ENCODE measurements at places on chromosomes 4 and X.
A peak's percentile ranks its signal among the peaks of the same experiment; 100 is the strongest.

GRCh38 chrX:34634349-34634748, 22.7 kb downstream of the TMEM47 start:
- no peak for DNase-seq

GRCh38 chr4:74058048-74058651, 19.7 kb upstream of the CXCL3 start:
- no peak for DNase-seq

DNA sequence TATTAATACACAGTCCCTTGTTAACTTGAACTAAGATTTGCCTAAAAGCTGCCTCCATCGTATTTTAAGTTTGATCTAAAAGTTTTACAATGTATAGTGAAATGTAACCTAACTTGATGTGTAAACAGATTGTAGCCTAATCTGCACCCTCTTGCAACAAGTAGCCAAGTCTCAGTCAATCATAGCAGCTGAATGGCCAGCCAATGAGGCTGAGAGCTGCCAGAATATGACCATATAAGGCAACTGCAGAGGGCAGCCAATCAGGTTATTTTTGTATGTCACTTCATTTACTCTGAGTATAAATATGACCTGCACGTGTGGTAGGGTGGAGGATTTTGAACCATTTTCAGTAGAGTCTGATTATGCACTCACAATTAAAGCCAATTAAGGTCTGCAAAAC, 51.2 kb upstream of the SPANXN3 start:
- DNase-seq, result no peak

DNA sequence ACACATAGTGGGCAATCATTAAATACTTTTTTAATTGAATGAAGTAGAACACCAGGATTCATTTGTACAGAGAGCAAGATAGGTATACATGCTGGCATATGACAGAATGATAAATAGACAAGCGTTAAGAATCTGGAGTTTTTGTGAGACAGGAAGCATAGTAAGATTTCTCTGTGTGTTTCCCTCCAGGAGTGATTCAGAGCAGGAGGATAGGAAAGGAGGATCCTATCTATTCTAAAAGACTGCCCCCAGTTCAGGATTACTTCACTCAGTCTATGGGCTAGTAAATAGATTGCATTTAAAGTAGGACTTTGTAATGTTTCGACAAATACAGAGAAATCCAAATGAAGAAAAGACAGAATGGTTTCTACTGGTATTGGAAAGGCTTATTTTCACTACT, 423.7 kb downstream of the PDGFC start:
- no peak for DNase-seq

DNA sequence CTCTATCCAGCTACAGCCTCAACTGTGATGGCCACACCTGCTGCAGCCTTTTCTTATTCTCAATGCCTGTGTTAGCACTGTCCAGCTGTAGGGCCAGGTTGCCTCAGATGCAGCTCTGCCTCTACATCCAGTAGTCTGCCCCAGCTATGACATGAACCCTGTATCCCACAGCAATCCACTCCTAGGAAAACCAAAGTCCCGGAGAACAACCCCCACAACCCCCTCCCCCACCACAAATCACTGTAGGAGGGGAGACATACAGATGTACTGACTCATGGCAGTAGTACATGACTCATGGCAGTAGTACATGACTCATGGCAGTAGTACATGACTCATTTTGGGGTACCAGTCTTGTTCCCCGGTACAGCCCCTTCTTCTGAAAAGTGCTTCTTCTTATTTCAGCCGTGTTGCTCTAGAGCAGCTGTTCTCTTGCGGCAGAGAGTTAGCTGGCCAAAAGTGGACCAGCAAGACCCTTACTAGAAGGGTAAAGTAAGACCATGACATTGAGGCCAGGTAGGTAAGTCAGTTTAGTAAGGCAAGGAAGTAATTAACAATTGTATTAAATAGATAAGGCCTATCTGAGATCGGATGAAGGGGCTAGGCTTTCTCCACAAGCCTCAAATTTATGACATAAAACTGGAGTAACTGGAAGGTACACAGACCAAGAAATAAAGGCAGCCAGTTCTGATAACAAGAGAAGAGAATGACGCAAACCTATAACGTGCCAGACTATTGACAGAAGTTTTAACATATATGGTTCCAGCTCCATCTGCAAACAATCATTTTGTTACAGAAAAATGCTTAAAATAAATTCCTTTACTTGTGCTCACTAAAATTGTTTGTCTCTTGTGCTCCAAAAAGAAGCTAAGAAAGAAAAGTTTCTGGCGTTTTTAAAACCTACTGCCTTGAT, 221.4 kb downstream of the TACR3 start:
- no peak for DNase-seq

DNA sequence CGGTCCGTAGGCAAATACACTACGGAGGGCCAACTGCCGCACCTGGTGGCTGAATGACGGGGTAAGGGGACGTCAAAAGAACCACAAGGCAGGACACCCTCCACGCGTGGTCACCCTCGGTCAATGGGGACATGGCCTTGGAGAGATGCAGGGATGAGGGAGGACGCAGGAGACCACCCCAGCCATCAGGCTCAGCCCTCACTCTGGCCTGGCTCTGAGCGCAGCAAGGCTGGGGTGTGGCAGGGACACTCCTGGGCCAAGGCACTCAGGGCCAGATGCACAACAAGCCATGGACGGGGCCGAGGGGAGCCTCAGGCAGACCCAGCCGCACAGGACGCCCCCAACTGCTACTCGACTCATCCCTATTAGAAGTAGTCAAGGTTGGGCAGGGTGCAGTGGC, 36.5 kb downstream of the GAK start:
- DNase-seq, result no peak

GRCh38 chrX:42754603-42755002, 23.4 kb downstream of the PPP1R2C start:
- DNase-seq, result no peak

DNA sequence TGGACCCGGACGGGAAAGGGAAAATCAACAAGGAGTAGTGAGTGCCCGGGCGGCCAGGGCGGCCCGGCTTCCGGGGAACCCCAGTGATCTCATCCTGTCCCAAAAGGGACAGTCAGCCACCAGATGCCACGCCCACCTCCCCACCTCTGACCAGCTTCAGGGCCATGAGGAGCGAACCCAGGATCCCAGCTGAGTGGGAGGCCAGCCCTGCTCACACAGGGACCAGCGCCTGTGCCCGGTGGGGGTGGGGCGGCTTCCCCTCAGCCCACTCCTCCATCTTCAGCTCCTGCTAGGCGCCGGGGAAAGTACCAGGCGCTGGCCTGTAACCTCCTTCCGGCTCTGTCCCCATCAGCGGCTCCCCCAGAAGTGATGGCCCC, 6.2 kb downstream of the MYL5 start:
- no peak for DNase-seq

DNA sequence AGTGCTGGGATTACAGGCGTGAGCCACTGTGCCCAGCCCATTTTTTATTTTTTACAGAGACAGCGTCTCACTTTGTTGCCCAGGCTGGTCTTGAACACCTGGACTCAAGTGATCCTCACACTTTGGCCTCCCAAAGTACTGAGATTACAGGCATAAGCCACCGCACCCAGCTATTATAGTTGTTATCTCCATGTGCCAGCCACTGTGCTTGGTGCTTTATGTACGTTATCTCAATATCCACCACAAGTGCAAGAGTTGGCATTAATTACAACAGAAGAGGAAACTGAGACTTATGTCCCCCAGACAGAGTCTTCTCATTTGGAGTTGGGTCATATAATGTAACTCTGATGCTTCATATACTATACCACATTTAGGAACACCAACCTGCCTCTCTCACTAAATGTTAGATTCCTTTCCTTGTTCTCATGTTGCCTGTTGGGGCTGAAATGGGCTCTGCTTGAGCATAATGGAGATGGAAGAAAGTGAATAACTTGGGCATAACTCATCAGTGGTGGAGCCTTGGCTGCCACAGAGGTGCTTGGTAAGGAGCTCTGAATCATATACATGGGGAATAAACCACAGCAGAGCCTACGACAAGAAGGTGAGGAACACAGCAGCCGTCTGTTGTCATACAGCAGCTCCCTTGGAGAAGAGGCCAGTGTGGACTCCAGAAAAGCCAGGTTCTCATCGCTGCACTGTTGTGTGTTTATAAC, 84.3 kb downstream of the SPRY1 start:
- no peak for DNase-seq

- DNase-seq, result no peak
These were observed 4.8 kb upstream of the RELL1 start for GRCh38 chr4:37690976-37691375.

- DNase-seq, result no peak
These were observed 111.7 kb upstream of the RPS6KA3 start for GRCh38 chrX:20378233-20378920.

- no peak for DNase-seq
These were observed 98.1 kb upstream of the EGFL6 start for GRCh38 chrX:13471269-13471668.

- no peak for DNase-seq
These were observed 12.4 kb downstream of the YIPF6 start for GRCh38 chrX:68511255-68511654.

DNA sequence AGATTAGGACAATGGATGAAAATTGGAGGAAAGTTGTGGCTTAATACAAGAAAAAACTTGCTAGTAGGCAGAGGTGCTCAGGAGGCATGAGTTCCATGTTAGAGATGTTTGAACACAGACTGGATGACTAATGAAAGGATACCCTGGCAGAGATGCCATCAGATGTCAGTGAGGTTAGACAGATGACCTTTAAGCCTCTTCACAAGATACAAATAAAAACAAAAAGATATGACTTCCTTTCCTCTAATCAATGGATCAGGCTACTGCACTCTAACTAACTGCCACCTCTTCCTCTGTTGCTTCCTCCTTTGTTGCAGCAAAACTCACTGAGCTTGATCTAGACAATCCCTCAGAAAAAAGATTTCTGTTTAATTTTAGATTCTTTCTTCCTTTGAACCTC, 14.7 kb downstream of the STAP1 start:
- DNase-seq, result no peak

GRCh38 chr4:139660568-139661043, 5.0 kb upstream of the MGST2 start:
- DNase-seq, result no peak

DNA sequence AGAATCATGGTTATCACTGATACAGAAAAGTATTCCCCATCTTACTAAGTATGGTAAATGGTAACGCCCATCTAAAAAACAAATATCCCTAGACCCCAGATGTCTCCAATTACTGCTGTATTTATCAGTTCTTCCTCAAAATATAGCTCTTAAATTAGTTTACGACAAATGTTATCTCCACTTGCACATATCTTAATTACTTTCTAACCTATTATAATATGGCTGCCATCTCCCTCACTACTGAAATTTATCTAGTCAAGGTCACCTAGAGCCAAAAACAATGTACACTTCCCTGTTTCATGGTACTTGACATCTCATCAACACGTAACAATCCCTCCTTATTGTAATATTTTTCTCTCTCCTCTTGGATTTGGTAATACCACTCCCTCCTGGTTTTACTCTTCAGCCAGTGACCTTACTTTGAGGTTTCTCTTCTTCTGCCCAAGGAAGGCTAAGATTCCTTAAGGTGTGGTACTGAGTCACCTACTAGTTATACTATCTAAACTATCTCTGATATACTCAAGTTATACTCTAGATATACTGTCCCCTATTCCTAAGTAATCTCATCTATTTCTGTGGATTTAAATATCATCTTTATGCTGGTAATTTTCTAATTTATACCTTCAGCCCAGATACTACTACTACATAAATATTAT, 8.6 kb downstream of the LCORL start:
- no peak for DNase-seq

- no peak for DNase-seq
These were observed 1.5 kb downstream of the GRSF1 start for GRCh38 chr4:70838204-70838603.

DNA sequence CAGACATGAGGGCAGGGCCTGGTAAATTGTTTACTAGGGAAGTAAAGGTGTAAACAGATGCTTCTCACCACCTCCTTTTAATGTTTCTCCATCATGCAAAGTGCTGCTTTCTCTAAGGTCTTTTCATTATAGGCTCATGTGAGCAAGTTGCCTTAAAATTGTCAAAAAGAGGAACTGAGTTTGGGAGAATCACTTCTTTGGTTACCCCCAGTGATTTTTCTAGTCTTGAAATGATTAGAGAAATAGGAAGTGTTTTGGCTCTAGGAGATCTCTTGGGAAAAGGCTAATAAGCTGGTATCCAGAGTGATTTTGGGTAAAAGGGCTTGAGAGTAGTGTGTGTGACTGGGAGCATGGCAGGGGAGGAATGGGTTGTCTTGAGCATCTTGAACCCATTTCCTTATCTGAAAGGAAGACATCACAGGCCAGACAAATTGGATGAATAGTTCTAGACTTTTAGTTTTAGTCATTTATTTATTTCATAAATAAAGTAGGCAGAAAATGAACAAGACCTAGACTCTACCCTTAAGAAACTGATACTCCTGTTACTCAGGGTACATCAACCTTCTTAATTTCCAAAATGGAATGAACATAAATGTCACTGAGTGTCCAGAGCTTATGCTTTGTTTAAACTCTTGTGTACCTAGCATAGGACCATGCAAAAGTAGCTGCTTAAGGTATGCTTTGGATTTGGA, 14.2 kb downstream of the GRPR start:
- DNase-seq, result no peak

DNA sequence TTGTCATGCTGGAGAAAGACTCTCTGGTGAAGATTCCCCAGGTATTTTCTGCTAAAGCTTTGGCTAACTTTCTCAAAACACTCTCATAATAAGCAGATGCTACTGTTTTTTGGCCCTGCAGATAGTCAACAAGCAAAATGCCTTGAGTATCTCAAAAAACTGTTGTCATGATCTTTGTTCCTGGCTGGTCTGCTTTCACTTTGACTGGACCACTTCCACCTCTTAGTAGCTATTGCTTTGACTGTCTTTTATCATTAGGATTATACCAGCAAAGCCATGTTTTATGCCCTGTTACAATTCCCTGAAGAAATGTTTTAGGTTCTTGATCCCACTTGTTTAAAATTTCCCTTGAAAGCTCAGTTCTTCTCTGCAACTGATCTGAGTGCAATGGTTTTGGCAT, 231.5 kb downstream of the SLC7A11 start:
- no peak for DNase-seq

DNA sequence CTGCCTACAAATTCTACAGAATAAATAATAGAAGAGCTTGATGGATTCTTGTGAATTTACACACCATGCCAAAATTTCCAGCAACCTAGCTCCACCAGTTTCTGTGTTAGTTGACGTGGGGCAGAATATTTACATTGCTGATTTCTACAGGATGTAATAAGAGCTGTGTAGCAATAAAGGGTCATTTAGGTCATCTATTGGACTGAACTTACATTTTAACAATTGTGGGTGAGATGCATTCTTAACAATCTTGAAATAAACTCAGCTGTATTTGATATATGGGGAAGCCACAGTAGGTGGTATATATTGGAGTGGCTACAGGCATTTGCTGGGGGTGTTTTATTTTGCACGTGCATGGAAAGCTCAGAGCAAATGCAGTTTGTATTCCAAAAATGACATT, 655.3 kb downstream of the IQCM start:
- DNase-seq, result no peak

GRCh38 chr4:39759569-39759968, 61.6 kb downstream of the UBE2K start:
- DNase-seq, result no peak

- DNase-seq, result peak; percentile 1
These were observed 407.9 kb upstream of the AADAT start for GRCh38 chr4:170497689-170498088.

- no peak for DNase-seq
These were observed 122.4 kb downstream of the C4orf33 start for GRCh38 chr4:129218360-129218759.
